ENCODE measurements at places on chromosomes 13 and 19. TPM values are rescaled to one million over a fixed set of nuclear protein-coding genes. Genes with fewer than 3 reads are reported as not detected.

ACP7 gene
- 0.03 TPM for total RNA-seq

CGB3 gene
- not detected for total RNA-seq

CNOT3 gene
- total RNA-seq: 21.1 TPM

DNA sequence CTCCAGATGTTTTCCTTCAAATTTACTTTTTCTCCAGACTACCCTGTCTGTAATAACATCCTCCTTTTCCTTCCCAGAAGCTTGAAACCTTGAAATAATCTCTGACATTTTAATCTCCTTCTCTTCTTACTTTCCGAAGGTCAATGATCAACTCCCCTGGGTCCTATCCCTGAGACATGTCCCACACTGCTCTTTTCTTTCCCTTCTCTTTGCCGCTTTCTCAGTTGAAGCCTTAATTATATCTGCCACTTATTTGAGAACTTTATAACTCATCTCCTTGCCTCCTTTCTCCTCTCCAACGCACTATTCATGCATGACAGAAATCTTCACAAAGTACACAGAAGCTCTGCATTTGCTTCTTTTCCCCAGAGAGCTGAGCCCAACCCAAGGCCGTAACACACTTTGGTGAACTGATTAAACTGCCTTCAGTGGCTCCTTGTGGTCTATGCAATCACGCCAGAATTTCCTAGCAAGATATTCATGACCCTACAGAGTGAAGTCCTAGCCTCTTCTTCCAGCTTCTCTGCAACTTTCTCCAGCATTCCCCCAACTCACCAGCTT is 9.2 kb upstream of the WASF3 start:
- DNase-seq: no peak

GRCh38 chr13:55705971-55706370 is 1434.7 kb upstream of the PRR20A start:
- no peak for DNase-seq

DNA sequence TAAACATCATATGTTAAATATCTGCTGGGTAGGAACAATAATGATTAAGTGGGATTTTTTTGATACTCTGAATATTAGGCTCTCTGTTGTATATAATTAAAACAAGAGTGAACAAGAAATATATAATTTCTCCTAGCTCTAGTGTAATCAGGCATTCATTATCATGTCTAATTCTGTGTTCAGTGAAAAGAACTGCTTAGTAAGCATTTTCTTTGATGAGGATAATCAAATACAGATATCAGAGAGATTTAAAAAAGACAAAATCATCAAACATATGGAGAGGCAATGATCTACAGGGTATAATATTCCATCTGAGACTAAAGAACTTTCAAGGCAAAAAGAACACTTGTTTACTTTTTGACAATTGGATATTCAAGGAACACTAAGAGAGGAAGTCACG is 241.1 kb downstream of the DNAJC15 start:
- no peak for DNase-seq

GRCh38 chr19:19140476-19140875 is 2.2 kb upstream of the TMEM161A start:
- DNase-seq: no peak
